Upper lobe of left lung (tissue), 6 donors: ENCODE measurements at places on chromosomes 1 and 21. TPM values are rescaled to one million over a fixed set of nuclear protein-coding genes. Genes with fewer than 3 reads are reported as not detected.

DNA sequence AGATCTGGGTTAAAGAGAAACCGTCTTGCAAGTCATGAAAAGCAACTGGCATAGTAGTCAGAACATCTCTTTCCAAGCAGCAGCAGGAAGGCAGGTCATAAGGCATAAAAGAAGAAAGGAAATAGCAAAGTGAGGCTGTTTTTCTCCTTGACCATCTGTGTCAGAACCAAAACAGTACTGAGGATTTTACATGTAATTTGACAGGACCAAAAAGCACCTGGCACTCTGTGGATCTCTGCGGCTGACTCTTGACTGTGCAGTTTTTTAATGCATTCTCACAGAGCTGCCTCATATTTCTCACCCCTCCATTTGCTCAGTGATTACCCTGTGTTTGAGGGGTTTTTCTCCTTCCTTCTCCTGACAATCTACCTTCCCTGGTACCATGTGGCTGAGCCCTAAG lies 17.7 kb downstream of the TBX15 start:
- H3K4me3 ChIP-seq, result no peak overlapping the region
- no peak overlapping the region for H3K27ac ChIP-seq
- H3K27me3 ChIP-seq, result no peaks in the 10 kb centered on the region
- H3K36me3 ChIP-seq, result no peaks in the 10 kb centered on the region
- no peak for DNase-seq
- H3K4me1 ChIP-seq, result no peaks in the 10 kb centered on the region

GRCh38 chr1:220808345-220809186 lies 21.9 kb downstream of the MTARC1 start:
- no peaks in the 10 kb centered on the region for H3K27me3 ChIP-seq
- no peak for DNase-seq
- no peak overlapping the region for H3K4me3 ChIP-seq
- H3K27ac ChIP-seq, result no peak overlapping the region
- H3K4me1 ChIP-seq, result peaks cover 6% of the 10 kb centered on the region

GRCh38 chr1:213507472-213508223 lies 456.6 kb downstream of the RPS6KC1 start:
- no peaks in the 10 kb centered on the region for H3K4me1 ChIP-seq
- H3K4me3 ChIP-seq, result no peak overlapping the region
- H3K27ac ChIP-seq, result no peak overlapping the region
- H3K27me3 ChIP-seq, result no peaks in the 10 kb centered on the region
- no peaks in the 10 kb centered on the region for H3K36me3 ChIP-seq
- peak; percentile 41 for DNase-seq

DNA sequence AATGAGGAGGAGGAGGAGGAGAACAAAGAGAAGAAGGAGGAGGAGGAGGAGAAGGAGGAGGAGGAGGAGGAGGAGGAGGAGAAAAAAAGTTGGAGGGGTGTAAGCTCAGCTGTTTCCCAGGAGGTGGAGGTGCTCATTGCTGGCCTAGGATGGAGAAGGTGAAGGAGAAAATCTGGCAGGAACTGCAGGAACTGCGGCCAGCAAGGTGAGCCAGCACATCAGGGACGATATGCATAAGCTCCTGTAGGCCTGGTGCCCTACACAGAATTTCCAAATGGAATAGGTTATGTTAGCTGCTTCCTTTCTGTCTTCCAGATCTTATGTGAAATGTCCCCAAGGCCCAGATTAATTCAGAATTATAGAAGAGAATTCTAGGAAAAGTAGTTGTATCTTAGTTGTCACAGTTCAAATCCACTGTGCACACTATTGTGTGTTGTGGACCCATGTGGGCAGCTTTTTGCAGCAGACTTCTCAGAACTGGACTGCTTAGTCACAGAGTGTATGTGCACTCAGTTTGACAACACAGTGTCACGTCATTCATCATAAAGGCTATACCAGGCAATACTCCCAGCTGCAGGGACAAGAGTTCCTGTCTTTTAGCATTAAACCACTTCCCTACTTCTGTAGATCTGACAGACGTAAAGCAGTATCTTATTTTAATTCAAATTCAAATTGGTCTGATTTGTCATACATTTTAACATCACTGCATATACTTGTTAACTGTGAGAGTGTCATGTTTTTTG lies 303.7 kb downstream of the HLX start:
- H3K4me1 ChIP-seq, result no peaks in the 10 kb centered on the region
- no peaks in the 10 kb centered on the region for H3K36me3 ChIP-seq
- peak; percentile 33 for DNase-seq
- H3K27ac ChIP-seq, result no peak overlapping the region

RGSL1 gene
- not detected for total RNA-seq

DNA sequence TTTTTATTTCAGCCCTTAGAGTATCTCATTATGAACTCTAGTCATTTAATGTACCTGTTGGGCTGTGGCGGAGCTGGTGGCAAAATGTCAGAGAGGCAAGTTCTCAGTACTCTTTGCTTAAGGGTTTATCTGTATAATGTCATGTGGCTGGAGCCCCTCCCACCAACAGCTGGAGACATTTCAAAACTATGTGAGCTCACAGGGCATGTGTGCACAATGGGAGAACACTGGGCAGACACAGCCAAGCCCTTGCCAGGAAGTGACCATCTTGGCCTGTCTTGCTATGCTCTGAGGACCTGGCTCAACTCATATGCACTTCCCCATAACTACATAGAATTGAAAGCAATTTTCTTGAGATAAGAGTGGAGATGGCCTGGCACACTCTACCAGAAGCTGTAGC lies 296.4 kb downstream of the PTPRU start:
- H3K4me1 ChIP-seq, result no peaks in the 10 kb centered on the region
- no peaks in the 10 kb centered on the region for H3K36me3 ChIP-seq
- no peak for DNase-seq
- no peaks in the 10 kb centered on the region for H3K27me3 ChIP-seq
- H3K4me3 ChIP-seq, result no peak overlapping the region
